T-helper 1 cell (primary cell): ENCODE measurements at places on chromosomes 1 and 21.
A peak's percentile ranks its signal among the peaks of the same experiment; 100 is the strongest.

- DNase-seq = no peak
These were observed 9.9 kb upstream of the TDRD10 start for GRCh38 chr1:154492115-154492514.

DNA sequence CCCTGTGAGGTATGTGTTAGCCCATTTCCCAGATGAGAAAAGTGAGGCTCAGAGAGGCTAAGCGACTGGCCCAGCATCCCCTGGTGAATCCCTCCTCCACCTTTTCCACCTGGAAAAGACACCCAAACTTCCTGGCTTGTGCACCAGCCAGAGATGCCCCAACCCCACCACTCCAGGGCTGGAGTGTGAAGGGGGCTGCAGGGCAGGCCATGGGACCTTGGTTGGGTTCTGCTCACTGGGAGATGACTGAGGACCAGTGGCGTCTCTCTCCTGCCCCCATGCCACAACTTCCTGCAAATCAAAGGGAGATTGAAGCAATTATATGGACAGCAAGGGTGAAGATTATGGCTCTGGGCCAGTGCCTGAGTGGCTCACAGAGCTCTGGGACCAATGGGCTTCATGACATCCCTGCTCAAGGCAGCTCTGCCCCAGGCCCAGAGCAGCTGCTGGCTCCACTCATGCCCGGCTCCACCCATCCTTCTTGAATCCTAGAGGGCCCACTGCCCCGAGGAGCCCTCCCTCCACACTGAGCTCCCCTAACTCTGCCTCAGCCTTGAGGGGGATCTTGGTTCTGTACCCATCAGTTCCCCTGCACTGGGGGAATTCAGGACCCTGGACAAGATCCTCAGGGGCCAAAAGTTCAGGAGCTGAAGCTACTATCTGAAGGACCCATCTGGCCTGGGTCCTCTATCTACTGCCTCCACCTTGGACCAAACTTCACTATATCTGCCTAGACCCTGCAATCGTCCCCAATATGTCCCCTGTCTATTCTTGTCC, 416.9 kb downstream of the PTPRU start:
- no peak for DNase-seq

DNA sequence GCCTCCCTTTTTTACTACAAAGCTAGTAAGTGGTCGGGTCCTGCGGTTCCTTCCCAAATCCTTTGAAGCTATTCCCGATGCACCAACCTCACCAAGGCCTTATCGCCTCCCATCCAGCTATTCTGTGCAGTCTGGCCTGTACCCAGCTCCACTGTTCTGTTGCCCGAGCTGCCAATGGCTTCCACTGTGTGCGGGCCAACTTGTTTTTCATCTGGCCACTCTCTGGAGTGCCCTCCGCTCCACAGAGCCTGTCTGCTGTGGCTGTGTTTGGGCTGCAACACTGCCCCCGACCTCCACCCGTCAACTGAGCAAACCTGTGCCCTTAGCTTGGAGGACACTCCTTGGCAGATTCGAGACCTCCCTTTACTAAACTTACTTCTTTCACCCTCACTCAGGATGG, 125.0 kb downstream of the KIAA0319L start:
- DNase-seq = no peak

DNA sequence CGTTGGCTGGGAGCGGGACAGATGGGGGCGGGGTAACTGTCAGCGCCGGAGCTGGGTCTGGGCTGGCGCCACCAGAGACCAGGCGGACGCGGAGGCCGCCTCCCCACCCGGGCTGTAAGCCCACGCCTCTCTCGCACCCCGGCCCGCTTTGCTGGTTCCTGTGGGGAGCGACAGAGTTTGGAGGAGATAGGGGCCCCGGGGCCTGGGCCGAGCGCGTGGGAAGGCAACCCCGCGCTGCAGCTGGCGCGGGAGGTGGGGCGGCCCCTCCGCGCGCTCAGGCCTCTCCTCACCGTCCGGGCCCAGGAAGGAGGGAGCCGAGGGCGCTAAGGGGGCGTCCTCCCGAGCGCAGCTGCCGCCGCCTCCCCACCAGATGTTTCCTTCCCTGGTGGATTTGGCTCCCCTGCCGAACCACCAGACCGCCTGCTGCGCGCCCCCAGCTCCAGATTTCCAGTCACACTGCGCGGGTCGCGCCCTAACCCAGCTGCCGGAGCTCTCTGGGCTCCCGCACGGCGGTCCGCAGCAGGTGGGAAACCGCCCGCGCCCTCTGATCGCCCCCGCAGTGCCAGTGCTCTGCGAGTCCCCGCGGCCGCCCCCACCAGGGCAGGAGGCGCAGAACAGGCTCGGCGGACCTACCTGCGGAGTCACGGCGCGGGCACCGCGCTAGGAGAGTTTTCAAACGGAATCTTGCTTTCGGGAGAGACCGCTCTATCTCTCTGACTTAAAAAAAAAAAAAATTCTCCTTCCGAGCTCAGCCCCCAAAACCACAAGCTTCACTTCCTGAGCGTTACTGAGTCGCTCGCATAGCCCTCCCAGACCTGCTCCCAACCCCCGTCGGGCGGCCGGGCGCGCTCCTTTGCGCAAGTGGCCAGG, 1.1 kb downstream of the GFI1 start:
- DNase-seq = peak; percentile 91

DNA sequence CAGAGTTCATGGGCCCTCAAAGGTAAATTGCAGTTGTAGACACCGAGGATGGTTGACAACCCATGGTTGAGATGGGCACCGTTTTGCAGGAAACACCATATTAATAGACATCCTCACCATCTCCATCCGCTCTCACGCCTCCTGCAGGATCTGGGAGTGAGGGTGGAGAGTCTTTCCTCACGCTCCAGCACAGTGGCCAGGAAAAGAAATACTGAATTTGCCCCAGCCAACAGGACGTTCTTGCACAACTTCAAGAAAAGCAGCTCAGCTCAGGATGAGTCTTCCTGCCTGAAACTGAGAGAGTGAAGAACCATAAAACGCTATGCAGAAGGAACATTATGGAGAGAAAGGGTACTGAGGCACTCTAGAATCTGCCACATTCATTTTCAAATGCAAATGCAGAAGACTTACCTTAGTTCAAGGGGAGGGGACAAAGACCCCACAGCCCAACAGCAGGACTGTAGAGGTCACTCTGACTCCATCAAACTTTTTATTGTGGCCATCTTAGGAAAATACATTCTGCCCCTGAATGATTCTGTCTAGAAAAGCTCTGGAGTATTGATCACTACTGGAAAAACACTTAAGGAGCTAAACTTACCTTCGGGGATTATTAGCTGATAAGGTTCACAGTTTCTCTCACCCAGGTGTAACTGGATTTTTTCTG, 9.3 kb downstream of the SLAMF8 start:
- DNase-seq = no peak

- no peak for DNase-seq
These were observed 8.8 kb downstream of the SLC19A1 start for GRCh38 chr21:45533361-45533845.

DNA sequence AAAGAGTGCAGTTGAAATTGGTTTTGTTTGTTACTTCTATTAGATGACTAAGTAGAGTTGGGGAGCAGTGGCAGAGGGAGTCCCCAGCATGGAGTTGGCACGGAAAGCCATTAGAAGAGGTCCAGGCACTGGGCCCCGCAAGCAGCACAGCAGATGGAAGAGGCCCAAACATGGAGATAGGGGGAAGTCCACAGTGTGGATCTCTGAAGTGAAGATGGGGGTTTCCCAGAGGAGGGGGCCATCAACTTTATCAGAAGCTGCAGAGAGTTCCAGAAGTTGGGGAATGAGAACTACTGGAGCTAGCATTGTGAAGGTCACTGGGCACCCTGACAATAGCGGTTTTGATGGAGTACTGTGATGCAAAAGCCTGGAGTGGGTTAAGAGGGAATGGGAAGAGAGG, 30.6 kb downstream of the PAFAH2 start:
- DNase-seq = no peak

GRCh38 chr1:201562659-201563405, 23.9 kb downstream of the NAV1 start:
- DNase-seq = no peak

- DNase-seq = no peak
These were observed 41.5 kb downstream of the CD46 start for GRCh38 chr1:207793327-207793726.

DNA sequence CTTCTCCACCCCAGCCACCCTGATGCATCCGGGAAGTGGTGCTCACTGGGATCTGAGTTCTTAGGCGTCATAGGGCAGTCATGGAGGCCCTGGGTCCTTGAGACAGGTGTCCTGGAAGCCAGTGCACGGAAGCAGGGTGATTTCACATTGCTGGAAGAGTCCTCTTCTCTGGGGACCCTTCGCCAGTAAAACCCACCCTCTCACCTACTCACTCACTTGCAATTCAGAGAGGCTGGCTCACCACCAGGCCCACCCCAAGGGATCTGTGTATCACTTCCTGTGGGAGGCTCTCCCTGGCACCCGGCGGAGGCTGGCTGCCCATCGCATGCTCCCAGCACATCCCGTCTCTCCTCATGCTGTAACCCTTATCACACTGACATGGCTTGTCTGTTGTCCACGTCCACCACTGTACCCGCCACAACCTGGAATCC, 40.2 kb upstream of the EPS8L3 start:
- no peak for DNase-seq

DNA sequence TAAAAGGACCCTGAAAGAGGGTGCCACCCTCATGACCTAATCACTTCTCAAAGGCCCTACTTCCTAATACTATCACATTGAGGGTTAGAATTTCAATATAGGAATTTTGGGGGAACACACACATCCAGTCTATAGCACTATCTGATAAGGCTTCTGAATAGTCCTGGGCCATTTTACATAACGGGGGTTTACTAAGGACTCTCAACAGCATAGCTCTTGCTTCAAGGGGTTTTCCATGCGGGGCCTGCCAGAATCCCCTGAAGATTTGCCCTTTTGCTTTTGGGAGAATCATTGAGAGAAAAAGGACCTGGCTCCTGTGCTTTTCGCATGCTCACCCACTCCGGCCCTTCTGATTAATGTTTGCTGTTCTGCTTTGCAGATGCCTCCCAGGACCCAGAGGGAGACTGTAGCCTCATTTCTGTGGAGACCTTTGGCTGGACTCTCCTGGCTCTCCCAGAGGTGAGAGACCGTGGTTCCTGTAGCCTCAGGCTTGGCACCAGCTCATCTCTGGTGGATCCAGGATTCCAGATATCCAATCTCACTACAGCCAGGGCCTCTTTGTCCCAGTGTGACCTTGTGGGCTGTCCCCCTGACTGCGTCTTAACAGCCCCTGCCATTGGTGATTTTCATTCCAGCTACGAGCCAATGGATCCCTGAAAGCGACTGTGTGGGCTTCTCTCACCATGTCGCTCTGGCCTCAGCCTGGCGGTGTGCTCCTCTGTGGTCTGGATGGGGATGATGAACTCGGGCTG, 72.6 kb downstream of the DDR2 start:
- DNase-seq = no peak
